ENCODE measurements at places on chromosomes 3 and 15.

DNA sequence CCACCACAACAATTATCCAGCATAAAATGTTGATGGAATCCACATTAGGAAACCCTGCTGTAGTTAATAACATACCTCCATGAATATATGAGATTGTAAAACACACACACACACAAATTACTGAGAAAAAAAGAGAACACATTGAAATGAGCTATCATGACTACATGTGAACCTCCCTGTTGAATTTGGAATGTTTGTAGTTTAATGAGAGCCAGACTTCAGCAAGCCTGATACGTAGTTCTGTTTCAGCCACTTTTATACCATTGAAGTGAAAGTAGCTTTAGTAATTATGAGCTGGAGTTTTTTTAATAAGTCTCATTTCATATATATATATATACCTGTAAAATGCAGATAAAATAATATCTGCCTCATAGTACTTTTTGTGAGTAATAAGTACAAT is 1146.4 kb downstream of the NAALADL2 start:
- DNase-seq = no peak

- no peak for DNase-seq
Observed at GRCh38 chr3:26560081-26560480, 62.5 kb upstream of the LRRC3B start.

- peak; percentile 14 for DNase-seq
Observed at GRCh38 chr3:157335233-157336076, 101.2 kb upstream of the PTX3 start.

DNA sequence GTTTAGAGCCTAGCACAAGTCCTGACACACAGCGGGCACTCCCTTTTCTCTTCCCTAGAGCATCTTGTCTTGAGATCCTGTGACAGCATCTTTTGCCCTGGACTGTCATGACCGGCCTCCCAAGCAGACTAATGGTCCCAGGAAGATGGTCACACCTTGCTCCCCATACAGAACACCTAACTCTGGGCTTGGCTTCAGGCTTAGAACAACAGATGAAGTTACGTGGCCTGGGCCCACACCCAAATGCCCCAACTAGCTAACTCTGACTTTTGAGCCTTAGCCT is 781 bp upstream of the IP6K1 start:
- DNase-seq = no peak

- no peak for DNase-seq
Observed at GRCh38 chr3:83496462-83496861, 1462.3 kb upstream of the CADM2 start.

DNA sequence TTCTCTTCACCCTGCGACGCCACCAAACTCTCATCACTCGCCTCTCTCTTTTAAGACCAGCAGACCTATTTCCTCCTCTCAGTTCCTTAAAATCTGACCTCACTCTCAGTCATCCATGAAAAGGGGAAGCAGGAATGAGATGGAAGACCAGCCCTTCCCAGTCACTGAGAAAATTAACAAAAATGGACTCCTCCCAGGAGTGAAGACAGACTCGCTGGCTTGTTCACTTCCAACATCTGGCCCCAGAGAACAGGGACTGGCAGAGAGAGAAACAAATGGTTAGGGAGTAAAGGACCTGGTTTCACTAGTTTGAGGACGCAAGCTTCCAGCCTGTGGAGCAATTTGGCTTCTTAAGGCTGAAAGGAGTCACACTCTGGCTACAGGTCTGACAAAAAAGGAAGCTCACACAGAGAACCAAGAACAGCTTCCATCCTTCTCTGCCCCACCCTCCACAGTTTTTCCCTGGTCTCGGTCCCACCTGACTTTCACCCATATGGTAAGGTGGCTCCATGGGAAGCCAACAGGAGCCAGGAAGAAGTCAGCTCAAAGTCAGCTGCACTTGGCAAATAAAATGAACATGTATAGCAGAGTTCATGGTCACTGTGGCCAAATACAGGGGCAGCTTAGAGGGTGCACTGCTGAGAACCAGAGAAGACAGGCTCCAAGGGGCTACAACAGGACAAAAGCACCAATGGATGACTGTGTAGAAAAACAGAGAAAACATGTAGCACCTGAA is 57.2 kb downstream of the ITGB5 start:
- no peak for DNase-seq

DNA sequence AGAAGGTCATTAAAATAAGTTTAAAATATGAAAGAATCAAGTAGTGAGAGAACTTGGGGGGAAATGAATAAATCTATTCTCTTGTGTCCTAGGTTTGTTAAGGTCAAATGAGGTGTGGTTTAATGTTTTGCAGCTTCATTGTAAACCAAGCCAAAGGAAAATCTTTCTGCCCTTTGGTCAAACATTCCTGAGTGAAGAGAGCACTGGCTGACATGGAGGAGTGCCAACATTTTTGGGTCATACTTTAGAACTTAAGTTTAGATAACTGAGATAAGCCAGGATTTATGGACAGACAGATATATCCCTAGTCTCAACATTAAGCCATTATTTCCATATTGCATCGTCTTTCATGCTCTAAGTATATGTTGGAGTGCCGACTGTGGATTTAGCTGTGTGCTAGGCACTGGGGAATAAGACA is 66.4 kb downstream of the PTPRG start:
- DNase-seq = no peak

DNA sequence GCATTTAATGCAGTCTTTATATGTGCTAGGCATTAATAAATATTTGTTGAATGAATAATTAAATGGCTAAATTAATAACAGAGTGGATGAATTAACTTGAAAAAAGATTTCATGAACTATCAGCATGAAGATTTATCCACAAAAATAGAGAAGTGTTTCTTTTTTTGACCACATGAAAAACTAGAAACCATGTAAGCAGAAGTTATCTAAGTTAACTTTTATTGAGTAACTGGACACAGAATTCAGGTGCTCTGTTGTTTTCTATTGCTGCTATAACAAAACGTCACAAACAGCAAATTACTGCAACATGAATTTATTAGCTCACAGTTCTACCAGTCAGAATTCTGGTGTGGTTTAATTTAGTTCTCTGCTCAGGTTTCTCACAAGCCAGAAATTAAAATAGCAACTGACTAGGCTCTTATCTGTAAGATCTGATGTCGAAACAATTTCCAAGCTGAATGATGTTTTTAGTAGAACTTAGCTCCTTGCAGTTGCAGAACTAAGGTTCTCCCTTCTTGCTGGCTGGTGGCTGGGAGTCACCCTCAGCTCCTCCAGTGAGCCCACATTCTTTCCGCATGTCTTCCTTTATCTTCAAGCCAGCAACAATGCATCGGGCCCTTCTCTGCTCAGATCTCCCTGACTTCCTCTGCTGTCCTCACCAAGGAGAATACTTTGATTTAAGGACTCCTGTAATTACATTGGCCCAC is 810.2 kb upstream of the ALCAM start:
- no peak for DNase-seq

- peak; percentile 27 for DNase-seq
Observed at GRCh38 chr15:94412979-94413746, 181.8 kb downstream of the MCTP2 start.

- DNase-seq = peak; percentile 11
Observed at GRCh38 chr3:165502707-165503106, 306.5 kb upstream of the SLITRK3 start.

Measured in NCI-H526 (cell line).